ENCODE measurements at places on chromosomes 16 and 17.

GRCh38 chr17:48582750-48583069 lies 4.6 kb upstream of the HOXB4 start:
- DNase-seq, result no peak

GRCh38 chr17:47807421-47807820 lies 14.2 kb downstream of the OSBPL7 start:
- DNase-seq, result no peak

- no peak for DNase-seq
These were observed 54.7 kb upstream of the CIBAR2 start for GRCh38 chr16:85166699-85167588.

GRCh38 chr17:45394913-45395568 lies 37.6 kb downstream of the ARHGAP27 start:
- peak; percentile 86 for DNase-seq

DNA sequence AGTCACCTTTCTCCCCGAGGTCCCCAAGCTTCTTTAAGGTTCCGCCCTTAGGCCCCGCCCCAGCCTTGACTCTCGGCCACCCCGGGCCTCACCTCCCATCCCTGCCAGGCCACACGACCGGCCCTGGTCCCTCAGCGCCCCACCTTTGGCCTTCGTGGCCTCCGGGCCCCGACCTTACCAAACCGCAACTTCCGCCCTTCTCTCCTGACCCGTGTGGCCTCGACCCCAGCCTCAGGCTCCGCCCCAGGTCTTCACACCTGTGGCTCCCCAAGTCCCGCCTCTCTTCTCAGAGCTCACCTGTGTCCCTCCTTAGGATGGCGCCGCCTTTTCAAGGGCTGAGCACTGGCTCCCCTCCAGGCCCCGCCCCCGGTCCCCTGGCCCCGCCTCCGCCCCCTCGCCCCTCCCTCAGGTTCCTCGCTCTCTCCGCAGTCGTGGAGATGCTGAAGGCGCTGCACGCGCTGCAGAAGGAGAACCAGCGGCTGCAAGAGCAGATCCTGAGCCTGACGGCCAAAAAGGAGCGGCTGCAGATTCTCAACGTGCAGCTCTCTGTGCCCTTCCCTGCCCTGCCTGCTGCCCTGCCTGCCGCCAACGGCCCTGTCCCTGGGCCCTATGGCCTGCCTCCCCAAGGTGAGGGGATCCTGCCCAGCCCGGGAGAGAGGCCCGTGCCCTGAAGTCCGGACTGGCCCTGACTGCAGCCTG lies 10.0 kb upstream of the CISD3 start:
- no peak for DNase-seq

DNA sequence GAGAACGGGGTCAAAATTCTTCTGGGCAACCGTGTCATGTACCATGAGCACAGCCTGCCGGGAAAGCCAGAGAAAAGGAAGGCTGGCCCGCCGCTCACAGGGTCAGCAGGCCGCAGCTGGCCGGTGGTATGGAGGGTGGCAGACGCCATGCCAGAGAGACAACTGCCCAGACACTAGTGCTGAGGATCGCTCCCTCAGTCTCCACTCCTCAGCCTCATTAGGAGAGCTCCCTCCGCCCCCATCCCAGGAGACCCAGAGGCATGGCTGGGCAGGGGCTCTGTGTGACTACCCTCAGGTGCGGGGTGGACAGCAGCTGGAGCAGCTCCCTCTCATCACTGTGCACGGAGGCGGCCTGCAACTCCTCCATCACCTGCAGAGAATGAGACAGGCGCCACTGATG lies 3.2 kb downstream of the MPP3 start:
- DNase-seq, result no peak

- no peak for DNase-seq
These were observed at the start of gene PIK3R6 for GRCh38 chr17:8867361-8867981. TSS of gene PIK3R6 (minus strand) at chr17:8867674. CDS start at chr17:8849794, 17,880 bp downstream.
